ENCODE measurements at places on chromosomes 6 and 20. TPM values are rescaled to one million over a fixed set of nuclear protein-coding genes. Genes with fewer than 3 reads are reported as not detected.

SPATA25 gene
- total RNA-seq, result 5.7 TPM

- H3K27me3 ChIP-seq, result no peaks in the 10 kb centered on the region
- H3K36me3 ChIP-seq, result no peaks in the 10 kb centered on the region
- H3K4me1 ChIP-seq, result no peaks in the 10 kb centered on the region
- no peak overlapping the region for H3K27ac ChIP-seq
These were observed 131.4 kb downstream of the BTBD3 start for GRCh38 chr20:12049125-12049524.

DNA sequence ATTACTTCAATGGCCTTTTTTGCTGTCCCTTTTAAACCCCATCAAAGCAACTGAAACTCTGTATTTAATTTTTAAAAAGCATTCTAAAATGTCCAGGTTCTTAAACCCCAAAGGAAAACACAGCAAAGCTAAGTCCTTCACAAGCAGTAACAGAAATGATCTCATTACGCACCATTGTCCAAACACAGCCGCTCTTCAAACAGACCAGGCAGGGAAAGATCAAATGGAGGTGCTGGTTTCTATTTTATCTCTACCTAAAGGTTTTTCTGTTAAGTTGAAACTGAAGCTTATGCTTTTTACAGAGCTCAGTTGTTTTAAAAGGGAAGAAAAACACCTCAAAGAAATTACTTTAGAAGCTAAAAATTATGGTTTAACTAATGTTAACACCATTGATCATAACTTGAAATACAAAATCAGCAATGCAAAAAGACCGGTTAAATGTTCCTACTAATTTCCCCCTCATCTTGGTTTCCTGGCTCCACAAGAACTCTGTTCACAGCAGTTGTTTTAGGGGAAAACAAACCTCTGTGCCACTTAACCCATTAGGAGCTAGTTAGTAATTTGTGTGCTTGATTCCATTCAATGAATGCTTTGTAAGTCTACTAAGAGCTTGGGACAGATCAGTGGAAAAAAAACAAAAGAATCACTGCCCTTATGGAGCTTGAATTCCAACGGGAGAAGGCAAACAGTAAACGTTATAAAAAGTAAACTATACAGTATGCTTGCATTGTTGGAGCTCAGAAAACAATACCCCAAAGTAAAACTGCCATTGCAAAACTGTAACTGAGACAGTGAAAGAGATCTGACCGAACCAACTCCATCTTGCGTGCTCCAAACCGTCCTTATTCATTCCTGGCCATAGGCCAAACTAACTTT, 87.4 kb downstream of the CD24 start:
- H3K4me1 ChIP-seq, result no peaks in the 10 kb centered on the region
- no peaks in the 10 kb centered on the region for H3K36me3 ChIP-seq
- no peak for DNase-seq
- no peak overlapping the region for H3K27ac ChIP-seq

DNA sequence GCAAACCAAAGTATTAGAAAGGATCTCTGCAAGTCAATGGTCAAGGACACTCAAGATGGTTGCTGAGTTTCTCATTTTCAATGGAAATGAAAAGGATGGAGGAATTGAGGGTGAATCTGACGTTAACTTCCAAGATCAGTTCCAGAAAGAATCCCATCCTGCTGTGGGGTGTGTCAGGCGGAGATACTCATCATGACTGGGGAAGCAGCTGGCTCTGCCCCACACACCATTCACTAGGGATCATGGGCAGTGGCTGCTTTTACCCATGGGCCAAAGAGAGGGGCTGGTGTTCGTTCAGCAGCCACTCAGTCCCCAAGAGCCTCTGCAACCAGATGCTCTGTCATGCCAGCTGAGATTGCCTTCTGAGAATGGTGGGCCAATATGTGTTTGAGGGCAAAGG, 102.3 kb upstream of the KCNK16 start:
- DNase-seq, result no peak
- no peaks in the 10 kb centered on the region for H3K27me3 ChIP-seq
- H3K4me1 ChIP-seq, result peaks cover 14% of the 10 kb centered on the region
- H3K27ac ChIP-seq, result no peak overlapping the region
- H3K4me3 ChIP-seq, result no peak overlapping the region

ARFGEF3 gene
- total RNA-seq, result 1.1 TPM

GRCh38 chr6:70806086-70806485, 138.4 kb downstream of the SMAP1 start:
- no peaks in the 10 kb centered on the region for H3K27me3 ChIP-seq
- no peaks in the 10 kb centered on the region for H3K4me1 ChIP-seq
- no peak for DNase-seq
- H3K4me3 ChIP-seq, result no peak overlapping the region

TCF21 gene
- under 0.01 TPM for total RNA-seq

DNA sequence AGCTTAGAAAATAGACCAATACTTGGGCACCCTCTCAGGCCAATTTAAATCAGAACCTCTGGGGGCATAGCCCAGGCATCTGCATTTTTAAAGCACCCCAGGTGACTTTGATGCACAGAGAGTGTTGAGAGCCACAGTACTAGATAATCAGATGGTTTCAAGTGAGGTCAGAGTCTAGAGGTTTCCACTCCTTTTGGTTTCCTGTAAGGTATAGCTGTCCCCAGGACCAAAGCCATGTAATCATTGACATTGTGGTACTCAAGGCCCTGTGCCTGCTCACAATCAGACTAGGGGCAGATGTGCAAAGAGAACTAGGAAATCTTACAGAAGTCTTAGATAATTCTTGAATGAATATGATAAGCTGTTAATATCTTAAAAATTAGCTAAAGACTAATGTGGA, 9.1 kb downstream of the FILIP1 start:
- H3K4me3 ChIP-seq, result no peak overlapping the region
- H3K27me3 ChIP-seq, result no peaks in the 10 kb centered on the region
- no peak for DNase-seq
- peaks cover 34% of the 10 kb centered on the region for H3K4me1 ChIP-seq
- H3K27ac ChIP-seq, result no peak overlapping the region

- H3K27ac ChIP-seq, result no peak overlapping the region
- no peak overlapping the region for H3K4me3 ChIP-seq
- H3K36me3 ChIP-seq, result no peaks in the 10 kb centered on the region
These were observed 144.1 kb upstream of the BACH2 start for GRCh38 chr6:90440586-90441283.

DNA sequence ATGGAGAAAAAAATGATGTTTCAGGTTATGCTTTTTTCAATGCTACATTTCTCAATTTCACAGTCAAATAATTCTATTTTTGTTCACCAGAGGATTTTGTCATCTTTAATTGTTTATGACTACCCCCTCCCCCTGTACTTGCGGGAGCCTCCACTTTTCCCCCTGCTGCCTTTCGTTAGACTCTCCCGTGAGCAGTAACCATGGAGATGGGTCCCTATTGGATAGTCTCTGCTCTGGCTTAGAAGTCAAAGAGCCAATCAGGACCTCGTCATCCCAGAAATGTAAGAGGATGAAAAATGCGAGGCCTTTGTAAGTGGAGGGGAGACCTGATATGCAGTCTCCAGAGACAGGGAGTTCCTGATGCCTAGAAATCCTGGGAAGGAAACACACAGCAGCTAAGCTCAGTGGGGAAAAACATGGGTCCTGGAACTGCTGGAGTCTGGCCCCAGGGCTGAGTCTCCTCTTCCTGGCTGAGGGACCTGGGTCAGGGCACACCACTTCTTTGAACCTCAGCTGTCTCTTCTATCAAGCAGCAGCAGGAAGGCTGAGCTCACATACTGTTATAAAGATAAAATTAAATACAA, 298.7 kb downstream of the TSHZ2 start:
- no peak overlapping the region for H3K27ac ChIP-seq
- H3K4me3 ChIP-seq, result no peak overlapping the region
- H3K4me1 ChIP-seq, result no peaks in the 10 kb centered on the region
- DNase-seq, result peak; percentile 23

DNA sequence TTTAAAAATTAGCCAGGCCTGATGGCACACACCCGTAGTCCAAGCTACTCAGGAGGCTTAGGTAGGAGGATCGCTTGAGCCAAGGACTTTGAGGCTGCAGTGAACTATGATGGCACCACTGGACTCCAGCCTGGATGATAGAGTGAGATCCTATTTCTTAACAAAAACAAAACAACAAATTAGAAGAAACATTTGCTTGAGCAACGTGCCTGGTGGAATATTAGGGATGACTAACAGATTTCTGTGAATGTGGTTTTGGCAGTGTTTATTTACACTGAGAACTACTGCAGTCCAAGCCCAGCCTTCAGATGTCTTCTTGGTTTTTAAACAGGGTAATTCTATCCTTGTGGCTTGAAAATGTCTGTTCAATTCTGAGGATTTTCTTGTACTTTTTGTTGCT, 9.2 kb downstream of the PPP1R3G start:
- H3K4me1 ChIP-seq, result no peaks in the 10 kb centered on the region
- no peak overlapping the region for H3K4me3 ChIP-seq
- peak; percentile 63 for DNase-seq
- no peak overlapping the region for H3K27ac ChIP-seq
- H3K36me3 ChIP-seq, result no peaks in the 10 kb centered on the region

GRCh38 chr6:157486572-157486971, 105.6 kb downstream of the ZDHHC14 start:
- no peak overlapping the region for H3K27ac ChIP-seq
- H3K36me3 ChIP-seq, result no peaks in the 10 kb centered on the region
- H3K27me3 ChIP-seq, result no peaks in the 10 kb centered on the region
- H3K4me1 ChIP-seq, result no peaks in the 10 kb centered on the region
- DNase-seq, result no peak

- H3K4me1 ChIP-seq, result peaks cover 4% of the 10 kb centered on the region
- H3K27me3 ChIP-seq, result peaks cover 8% of the 10 kb centered on the region
- H3K27ac ChIP-seq, result no peak overlapping the region
- no peaks in the 10 kb centered on the region for H3K36me3 ChIP-seq
- DNase-seq, result peak; percentile 82
- H3K4me3 ChIP-seq, result peak overlapping the region; percentile 41
These were observed 57.2 kb upstream of the ARHGAP18 start for GRCh38 chr6:129766959-129767728.

- H3K36me3 ChIP-seq, result no peaks in the 10 kb centered on the region
- no peak overlapping the region for H3K4me3 ChIP-seq
- H3K4me1 ChIP-seq, result peaks cover 1% of the 10 kb centered on the region
- no peak for DNase-seq
- peaks cover 13% of the 10 kb centered on the region for H3K27me3 ChIP-seq
These were observed 14.7 kb upstream of the NOL4L start for GRCh38 chr20:32599783-32600340.

DNA sequence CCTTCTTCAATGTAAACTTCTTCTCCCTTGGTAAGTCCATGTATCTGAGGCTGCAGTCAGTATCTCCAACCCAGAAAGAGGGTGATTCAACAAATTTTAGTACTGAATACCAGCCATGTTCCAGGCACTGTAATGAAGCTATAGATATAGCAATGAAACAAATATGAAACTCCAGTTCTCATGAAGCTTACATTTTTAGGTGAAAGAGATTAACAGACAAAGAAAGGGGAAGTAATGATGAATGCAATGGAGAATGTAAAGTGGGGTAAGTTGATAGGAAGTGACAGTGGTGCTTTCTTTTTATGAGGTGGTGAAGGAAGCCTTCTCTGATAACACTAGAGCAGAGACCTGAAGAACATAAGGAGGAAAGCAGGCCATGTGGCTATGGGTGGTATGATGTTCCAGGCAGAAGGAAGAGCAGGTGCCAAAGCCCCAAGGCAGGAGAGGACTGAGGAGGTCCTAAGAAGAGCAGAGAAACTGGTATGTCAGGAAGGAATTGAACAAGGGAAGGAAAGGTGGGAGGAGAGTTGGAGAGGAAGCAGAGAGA, 143.6 kb downstream of the TFAP2B start:
- no peaks in the 10 kb centered on the region for H3K4me1 ChIP-seq
- H3K27me3 ChIP-seq, result no peaks in the 10 kb centered on the region
- no peak for DNase-seq
- no peaks in the 10 kb centered on the region for H3K36me3 ChIP-seq
- H3K27ac ChIP-seq, result no peak overlapping the region

GRCh38 chr6:27157459-27158315, 89.8 kb upstream of the PRSS16 start:
- peak; percentile 77 for DNase-seq
- H3K36me3 ChIP-seq, result no peaks in the 10 kb centered on the region
- H3K27ac ChIP-seq, result no peak overlapping the region
- peak overlapping the region; percentile 37 for H3K4me3 ChIP-seq
- H3K4me1 ChIP-seq, result peaks cover 7% of the 10 kb centered on the region
- H3K27me3 ChIP-seq, result peaks cover 15% of the 10 kb centered on the region

SYNDIG1 gene
- total RNA-seq, result 2.5 TPM

DNA sequence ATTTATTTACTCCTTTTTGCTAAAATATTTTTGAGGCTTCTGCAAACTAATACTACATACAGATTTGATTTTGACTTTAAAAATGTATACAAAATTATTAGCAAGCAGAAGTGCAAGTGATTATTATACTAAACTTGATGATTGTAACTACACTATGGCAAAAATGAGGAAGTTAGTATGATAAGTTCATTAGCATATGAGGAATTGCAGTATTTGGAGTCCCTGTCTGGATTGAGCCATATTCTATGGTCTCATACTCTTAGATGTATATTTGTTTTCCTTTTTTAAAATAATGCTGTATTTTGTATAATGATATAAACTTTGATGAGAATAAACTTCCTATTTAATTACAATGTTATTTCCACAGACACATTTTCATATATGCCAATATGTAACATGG, 13.9 kb downstream of the CRISP3 start:
- H3K27ac ChIP-seq, result no peak overlapping the region
- no peaks in the 10 kb centered on the region for H3K27me3 ChIP-seq
- H3K4me1 ChIP-seq, result no peaks in the 10 kb centered on the region
- DNase-seq, result no peak
- H3K4me3 ChIP-seq, result no peak overlapping the region

C20orf202 gene
- 0.35 TPM for total RNA-seq

DNA sequence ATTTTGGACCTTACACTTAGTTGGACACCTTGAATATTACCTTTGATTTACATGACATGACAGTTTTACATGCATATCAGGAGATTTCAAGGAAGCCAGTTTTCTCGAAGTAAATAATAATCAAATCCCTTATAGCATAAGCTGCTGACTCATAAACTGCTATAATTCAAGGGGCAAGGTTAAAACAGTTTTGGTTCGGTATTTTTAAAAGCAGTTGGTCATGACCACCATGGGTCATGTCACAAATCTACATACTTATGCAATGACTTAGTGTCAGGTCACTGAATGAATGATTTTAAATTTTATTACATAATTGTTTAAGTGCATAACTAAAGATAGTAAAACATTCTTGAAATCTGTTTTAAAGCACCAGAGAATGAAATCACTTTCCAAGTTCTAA, 158.0 kb downstream of the DST start:
- H3K4me3 ChIP-seq, result no peak overlapping the region
- no peak for DNase-seq
- H3K4me1 ChIP-seq, result no peaks in the 10 kb centered on the region
- no peak overlapping the region for H3K27ac ChIP-seq

GJA10 gene
- not detected for total RNA-seq

- H3K27me3 ChIP-seq, result no peaks in the 10 kb centered on the region
- no peak overlapping the region for H3K27ac ChIP-seq
- H3K4me1 ChIP-seq, result peaks cover 13% of the 10 kb centered on the region
- no peak overlapping the region for H3K4me3 ChIP-seq
- no peaks in the 10 kb centered on the region for H3K36me3 ChIP-seq
These were observed 80.3 kb downstream of the JARID2 start for GRCh38 chr6:15326067-15326614.

FNDC11 gene
- total RNA-seq, result 0.09 TPM

- DNase-seq, result no peak
- H3K27ac ChIP-seq, result no peak overlapping the region
- no peaks in the 10 kb centered on the region for H3K36me3 ChIP-seq
- H3K27me3 ChIP-seq, result no peaks in the 10 kb centered on the region
- peaks cover 3% of the 10 kb centered on the region for H3K4me1 ChIP-seq
- no peak overlapping the region for H3K4me3 ChIP-seq
These were observed 597.3 kb downstream of the PKHD1 start for GRCh38 chr6:51490101-51490500.

GRCh38 chr6:160039441-160039840, 70.6 kb downstream of the IGF2R start:
- H3K4me1 ChIP-seq, result peaks cover 35% of the 10 kb centered on the region
- H3K36me3 ChIP-seq, result peaks cover 84% of the 10 kb centered on the region
- H3K4me3 ChIP-seq, result no peak overlapping the region
- no peak for DNase-seq
- H3K27ac ChIP-seq, result no peak overlapping the region

SMPDL3A gene
- total RNA-seq, result 10.2 TPM
